ENCODE measurements at places on chromosomes 5 and 9.

DNA sequence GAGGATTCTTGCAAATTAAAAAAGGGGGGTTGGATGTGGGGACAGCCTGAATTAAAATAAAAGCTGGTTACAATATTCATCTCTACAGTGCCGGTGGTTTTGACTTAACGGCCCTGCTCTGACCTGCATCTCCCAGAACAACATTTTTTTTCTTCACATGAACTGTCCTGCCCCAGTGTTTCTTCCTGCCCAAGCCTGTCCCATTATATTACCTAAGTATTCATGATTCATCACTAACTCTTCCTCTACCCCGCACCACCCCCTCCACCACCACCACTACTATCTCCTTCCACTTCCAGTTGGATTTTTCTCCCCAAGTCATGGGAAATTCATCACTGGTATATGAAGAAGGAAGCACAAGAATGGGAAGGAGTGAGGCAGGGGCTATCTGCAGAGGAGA, 90.1 kb downstream of the ZFAND5 start:
- no peak for DNase-seq

- DNase-seq = no peak
These were observed 227.4 kb downstream of the FSTL4 start for GRCh38 chr5:133384903-133385302.

DNA sequence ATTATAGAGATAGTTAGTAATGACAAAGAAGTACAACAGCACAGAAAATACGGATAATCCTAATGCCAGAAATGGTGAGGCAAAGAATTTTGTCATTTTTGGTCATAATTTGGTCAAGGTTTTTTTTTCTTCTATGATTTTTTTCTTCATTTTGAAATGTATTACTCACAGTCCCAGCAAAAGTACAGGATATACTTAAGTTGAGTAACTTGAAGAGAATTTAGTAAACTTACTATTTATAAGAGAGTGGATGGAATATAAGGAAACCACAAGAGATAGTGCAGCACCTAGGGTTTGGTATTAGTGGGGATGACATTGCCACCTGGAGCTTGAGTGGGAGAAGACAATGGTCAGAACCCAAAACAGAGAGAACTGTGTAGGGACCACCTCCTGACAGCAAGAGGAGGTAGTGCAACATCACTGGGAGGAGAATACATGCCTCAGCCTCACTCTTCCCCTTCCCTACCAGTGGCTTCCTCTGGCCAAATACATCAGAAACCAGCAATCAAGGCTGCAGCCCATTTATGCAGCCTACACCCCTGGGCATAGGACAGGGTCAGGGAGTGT, 434.5 kb upstream of the TRPC7 start:
- DNase-seq = no peak

DNA sequence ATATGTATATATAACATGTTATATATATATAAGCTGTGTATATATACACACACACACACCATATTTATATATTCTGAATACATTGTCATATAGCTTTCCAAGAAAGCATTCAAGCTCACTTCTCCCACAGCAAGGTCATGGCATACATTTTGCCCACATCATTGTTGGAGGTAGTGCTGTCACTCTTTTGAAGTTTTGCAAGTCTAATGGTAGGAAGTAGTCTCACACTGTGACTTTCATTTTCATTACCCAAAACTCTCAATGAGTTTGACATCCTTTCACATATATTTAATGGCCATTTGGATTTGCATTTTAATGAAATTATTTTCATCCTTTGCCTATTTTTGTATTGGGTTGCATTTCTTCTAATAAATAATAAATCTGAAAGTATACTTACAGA, 59.8 kb upstream of the COX7C start:
- DNase-seq = no peak

- DNase-seq = no peak
These were observed 129.0 kb upstream of the WWC1 start for GRCh38 chr5:168162464-168162863.

DNA sequence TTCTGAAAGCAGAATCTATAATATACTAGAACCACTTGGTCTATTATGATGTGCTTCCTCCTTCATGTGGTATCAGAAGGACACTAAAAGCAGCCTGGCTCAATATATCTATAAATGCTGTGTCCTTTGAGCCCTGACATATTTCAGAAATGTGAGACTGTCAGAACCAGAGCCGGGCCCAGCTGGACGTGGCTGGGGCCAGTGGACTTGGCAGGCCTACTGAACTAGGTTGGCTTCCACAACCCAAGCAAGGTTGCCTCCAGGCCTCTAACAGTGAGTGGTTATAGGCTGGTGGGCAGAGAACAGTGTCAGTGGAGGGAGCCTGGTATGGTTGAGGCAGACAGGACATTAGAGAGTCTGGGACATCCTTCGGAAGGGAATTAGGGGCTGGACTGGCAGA, 78.9 kb downstream of the GALNT10 start:
- no peak for DNase-seq

All from anterior cingulate cortex (tissue), 58 donors.